Gastrocnemius medialis (tissue), 4 donors: ENCODE measurements at places on chromosomes 4 and X. TPM values are rescaled to one million over a fixed set of nuclear protein-coding genes. Genes with fewer than 3 reads are reported as not detected.

DNA sequence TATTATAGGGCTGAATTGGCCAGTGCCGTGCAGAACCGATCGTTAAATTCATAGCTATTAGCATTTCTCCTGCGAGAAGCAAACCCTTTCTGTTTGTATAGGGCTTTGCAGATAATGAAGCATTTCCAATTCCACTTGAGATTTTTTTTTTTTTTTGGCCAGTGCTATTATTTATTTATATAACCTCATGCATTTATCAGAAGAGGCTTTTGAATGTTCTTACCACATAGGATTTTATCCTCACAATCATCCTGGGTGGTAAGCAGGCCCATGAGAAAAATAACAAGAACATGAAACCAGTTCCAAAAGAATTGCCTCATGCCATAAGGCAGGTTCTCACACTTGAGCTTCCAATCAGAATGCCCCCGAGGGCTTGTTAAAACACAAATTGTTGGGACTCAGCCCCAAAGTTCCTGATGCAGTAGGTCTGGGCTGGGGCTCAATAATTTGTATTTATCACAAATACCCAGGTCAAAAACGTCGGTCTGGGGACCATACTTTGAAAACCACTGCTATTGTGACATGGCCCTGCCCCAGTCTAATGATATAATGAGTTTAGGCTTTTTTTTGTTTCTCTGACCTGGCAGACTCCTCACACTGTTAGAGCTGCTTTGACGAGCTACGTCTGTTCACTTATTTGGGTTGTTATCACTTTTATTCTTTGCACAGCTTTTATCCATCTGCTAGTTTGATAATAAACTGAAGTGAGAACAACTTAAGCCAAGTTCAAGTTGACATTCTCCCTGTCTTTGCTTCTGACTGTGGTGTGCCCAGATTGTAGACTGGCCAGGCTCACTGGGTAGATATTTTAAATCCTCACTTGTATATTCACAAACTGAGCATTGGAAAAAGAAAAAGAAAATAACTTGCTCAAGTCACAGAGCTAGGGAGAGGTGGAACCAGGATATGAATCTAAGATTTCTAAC is 20.1 kb downstream of the SUPT20HL1 start:
- no peak for DNase-seq
- H3K27me3 ChIP-seq, result peaks cover 2% of the 10 kb centered on the region
- no peak overlapping the region for H3K27ac ChIP-seq
- no peaks in the 10 kb centered on the region for H3K36me3 ChIP-seq
- H3K4me3 ChIP-seq, result no peak overlapping the region

- H3K36me3 ChIP-seq, result no peaks in the 10 kb centered on the region
- no peak overlapping the region for H3K4me3 ChIP-seq
- no peak overlapping the region for H3K27ac ChIP-seq
- DNase-seq, result no peak
- no peaks in the 10 kb centered on the region for H3K27me3 ChIP-seq
- H3K4me1 ChIP-seq, result no peaks in the 10 kb centered on the region
Measured at GRCh38 chr4:182010876-182011275, 232.3 kb upstream of the TENM3 start.

DNA sequence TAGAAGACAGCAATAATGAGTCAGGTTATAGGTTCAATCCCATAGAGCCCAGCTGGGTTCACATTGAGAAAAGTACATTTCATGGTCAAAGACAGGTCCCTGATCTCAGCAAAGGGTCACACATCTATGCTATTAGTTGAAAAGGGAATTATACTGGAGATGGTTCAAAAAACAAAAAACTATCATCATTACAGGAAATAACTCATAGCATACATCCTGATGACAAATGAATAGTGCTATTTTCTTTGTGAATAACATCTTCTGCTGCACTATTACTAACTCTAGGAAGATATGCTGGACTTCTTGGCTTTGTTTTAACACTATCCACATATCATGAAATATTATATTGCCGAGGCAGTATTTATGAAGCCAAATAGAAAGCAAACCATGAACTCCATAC is 202.5 kb upstream of the MAB21L2 start:
- no peaks in the 10 kb centered on the region for H3K4me1 ChIP-seq
- H3K27me3 ChIP-seq, result no peaks in the 10 kb centered on the region
- no peak overlapping the region for H3K27ac ChIP-seq
- H3K36me3 ChIP-seq, result no peaks in the 10 kb centered on the region

- DNase-seq, result peak; percentile 43
- H3K27ac ChIP-seq, result no peak overlapping the region
- H3K4me1 ChIP-seq, result peaks cover 15% of the 10 kb centered on the region
- H3K36me3 ChIP-seq, result no peaks in the 10 kb centered on the region
- peak overlapping the region; percentile 68 for H3K4me3 ChIP-seq
Measured at GRCh38 chr4:2041239-2042130, 17.6 kb upstream of the NAT8L start.

GRCh38 chrX:45719751-45720501 is 519.2 kb upstream of the DIPK2B start:
- H3K4me3 ChIP-seq, result no peak overlapping the region
- no peaks in the 10 kb centered on the region for H3K4me1 ChIP-seq
- H3K27ac ChIP-seq, result no peak overlapping the region
- no peak for DNase-seq
- H3K27me3 ChIP-seq, result no peaks in the 10 kb centered on the region

- no peak overlapping the region for H3K4me3 ChIP-seq
- no peaks in the 10 kb centered on the region for H3K27me3 ChIP-seq
- H3K36me3 ChIP-seq, result no peaks in the 10 kb centered on the region
- H3K27ac ChIP-seq, result no peak overlapping the region
- no peak for DNase-seq
- no peaks in the 10 kb centered on the region for H3K4me1 ChIP-seq
Measured at GRCh38 chrX:47748576-47748975, 88.1 kb upstream of the ZNF81 start.

- H3K4me1 ChIP-seq, result peaks cover 13% of the 10 kb centered on the region
- H3K27me3 ChIP-seq, result peaks cover 77% of the 10 kb centered on the region
- no peak for DNase-seq
- peak overlapping the region; percentile 41 for H3K4me3 ChIP-seq
Measured at GRCh38 chrX:25017667-25018247, 2.0 kb upstream of the ARX start.

DNA sequence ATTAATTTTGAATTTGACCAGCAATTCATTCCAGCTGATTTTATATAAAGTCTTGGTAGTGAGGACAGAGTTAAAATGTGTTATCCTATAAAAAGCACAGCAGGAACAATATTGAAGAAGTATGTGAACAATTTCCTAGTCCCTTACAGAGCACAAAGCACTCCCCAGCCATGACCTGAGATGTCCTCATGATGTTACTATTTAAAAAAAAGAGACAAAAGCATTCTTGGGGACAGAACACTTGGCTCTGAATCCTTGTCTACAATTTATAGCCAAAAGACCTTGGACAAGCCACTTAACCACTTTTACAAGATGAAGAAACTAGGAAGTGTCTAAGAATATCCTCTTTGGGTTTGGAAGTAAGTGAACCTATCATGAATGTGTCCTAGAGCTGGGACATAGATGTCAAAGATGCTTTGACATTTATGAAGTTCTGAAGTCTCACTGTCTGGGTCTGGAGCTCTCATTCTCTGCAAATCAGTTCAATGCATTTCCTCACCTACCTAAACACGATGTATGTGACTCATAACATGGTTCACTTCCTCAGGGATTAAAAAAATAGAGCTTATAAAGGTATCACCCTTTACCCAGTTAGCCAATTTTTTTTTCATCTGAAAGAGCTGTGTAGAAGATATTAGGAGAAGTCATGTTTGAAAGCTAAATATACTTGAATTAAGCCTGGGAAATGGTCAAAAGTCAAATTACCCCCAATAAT is 61.4 kb downstream of the IGFBP7 start:
- H3K27ac ChIP-seq, result peak overlapping the region; percentile 24
- no peaks in the 10 kb centered on the region for H3K36me3 ChIP-seq
- DNase-seq, result no peak
- peaks cover 34% of the 10 kb centered on the region for H3K4me1 ChIP-seq
- H3K27me3 ChIP-seq, result no peaks in the 10 kb centered on the region

DNA sequence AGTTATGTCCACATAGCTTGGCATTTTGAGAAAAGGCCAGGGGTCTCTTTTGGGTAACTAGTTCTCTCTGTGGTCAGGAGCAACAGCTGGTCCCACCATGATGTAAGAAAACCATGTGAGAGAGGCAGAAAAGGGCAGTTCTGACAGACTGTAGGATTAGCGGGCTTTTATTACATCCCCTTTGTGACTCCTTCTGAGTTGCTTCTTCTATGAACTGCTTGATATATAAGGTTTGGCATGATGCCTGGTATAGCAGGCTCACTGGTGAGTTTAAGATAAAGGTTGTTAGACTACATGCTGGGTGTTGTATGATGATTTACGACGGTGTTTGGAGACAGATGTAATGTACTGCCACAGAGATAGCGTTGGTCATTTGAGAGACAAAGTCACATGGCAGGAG is 2308.1 kb upstream of the AGA start:
- H3K27ac ChIP-seq, result no peak overlapping the region
- no peaks in the 10 kb centered on the region for H3K27me3 ChIP-seq
- no peaks in the 10 kb centered on the region for H3K4me1 ChIP-seq
- no peak for DNase-seq
- no peak overlapping the region for H3K4me3 ChIP-seq

- no peak overlapping the region for H3K27ac ChIP-seq
- no peak for DNase-seq
- no peaks in the 10 kb centered on the region for H3K27me3 ChIP-seq
- no peaks in the 10 kb centered on the region for H3K36me3 ChIP-seq
Measured at GRCh38 chr4:150681063-150681462, 99.1 kb downstream of the MAB21L2 start.

GRCh38 chr4:155787113-155787710 is 28.4 kb downstream of the GUCY1B1 start:
- no peaks in the 10 kb centered on the region for H3K36me3 ChIP-seq
- H3K4me3 ChIP-seq, result no peak overlapping the region
- no peaks in the 10 kb centered on the region for H3K4me1 ChIP-seq
- H3K27me3 ChIP-seq, result no peaks in the 10 kb centered on the region
- H3K27ac ChIP-seq, result no peak overlapping the region

DNA sequence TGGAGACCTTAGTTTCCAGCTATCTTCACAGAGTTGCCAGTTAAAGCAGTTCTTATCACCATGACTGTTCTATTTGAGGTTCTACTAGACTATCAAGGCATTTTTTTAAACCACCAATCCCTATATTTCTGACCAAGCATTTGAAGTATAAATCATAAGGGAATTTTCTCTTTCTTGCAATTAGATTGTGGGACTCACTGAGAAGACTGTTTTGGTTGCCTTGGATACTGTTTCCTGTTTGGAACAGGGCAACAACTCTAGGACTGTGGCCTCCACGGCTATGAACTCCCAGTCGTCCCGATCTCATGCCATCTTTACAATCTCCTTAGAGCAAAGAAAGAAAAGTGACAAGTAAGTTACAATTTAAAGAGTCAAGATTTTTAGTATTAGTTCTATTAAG is 11.8 kb downstream of the KIF4A start:
- no peaks in the 10 kb centered on the region for H3K27me3 ChIP-seq
- H3K4me1 ChIP-seq, result no peaks in the 10 kb centered on the region
- no peak for DNase-seq
- no peak overlapping the region for H3K4me3 ChIP-seq
- no peak overlapping the region for H3K27ac ChIP-seq
- no peaks in the 10 kb centered on the region for H3K36me3 ChIP-seq

GRCh38 chr4:86657382-86657781 is 63.3 kb downstream of the PTPN13 start:
- no peak for DNase-seq
- H3K27ac ChIP-seq, result no peak overlapping the region

- DNase-seq, result no peak
- H3K4me3 ChIP-seq, result no peak overlapping the region
- no peaks in the 10 kb centered on the region for H3K36me3 ChIP-seq
- H3K27me3 ChIP-seq, result no peaks in the 10 kb centered on the region
- no peaks in the 10 kb centered on the region for H3K4me1 ChIP-seq
Measured at GRCh38 chr4:59608466-59608865, 1591.7 kb upstream of the ADGRL3 start.

- H3K27me3 ChIP-seq, result no peaks in the 10 kb centered on the region
- H3K4me1 ChIP-seq, result no peaks in the 10 kb centered on the region
- H3K27ac ChIP-seq, result no peak overlapping the region
- DNase-seq, result no peak
Measured at GRCh38 chr4:187393531-187394344, 601.8 kb upstream of the ZFP42 start.

GRCh38 chrX:1835056-1835455 is 220.2 kb downstream of the ASMT start:
- no peak overlapping the region for H3K4me3 ChIP-seq
- no peaks in the 10 kb centered on the region for H3K36me3 ChIP-seq
- DNase-seq, result no peak
- no peak overlapping the region for H3K27ac ChIP-seq
- H3K4me1 ChIP-seq, result no peaks in the 10 kb centered on the region
- H3K27me3 ChIP-seq, result no peaks in the 10 kb centered on the region

DNA sequence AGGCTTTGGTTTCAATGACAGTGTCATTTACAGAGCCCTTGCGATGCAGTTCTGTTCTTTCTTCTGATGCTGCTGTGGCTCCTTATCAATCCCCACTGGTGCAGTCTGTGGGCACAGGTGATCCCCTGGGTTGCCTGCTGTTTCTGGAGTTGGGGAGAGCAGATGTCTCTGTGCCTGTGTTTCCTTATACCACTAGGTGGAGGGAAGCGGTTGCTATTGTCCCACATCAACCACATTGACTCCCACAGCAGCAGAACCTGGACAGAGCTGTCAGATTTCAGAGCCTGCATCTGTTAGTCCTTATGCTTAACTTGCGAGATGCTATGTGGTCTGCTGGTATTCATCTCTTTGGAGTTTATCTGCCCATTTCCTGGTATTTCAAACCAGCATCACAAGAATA is 57.7 kb downstream of the NEIL3 start:
- H3K36me3 ChIP-seq, result no peaks in the 10 kb centered on the region
- no peak overlapping the region for H3K4me3 ChIP-seq

DNA sequence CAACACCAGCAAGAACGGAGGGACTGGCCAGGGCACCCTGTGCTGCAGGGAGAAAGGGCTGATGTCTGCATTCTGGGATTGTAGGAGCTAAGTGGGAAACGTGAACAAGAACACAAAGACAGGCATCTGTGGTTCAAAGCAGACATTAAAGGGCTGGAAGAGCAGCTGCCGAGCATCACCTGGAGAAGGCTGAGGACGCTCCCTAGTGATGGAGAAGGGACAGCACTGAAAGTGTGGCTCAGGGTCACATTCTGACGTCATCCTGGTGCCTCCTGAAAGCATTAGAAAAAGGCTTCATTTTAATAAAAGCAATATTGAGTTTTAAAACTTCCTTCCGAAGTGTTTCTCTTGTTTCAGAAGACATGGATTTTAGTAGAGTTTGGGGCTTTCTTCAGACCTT is 62.3 kb downstream of the CLDN22 start:
- H3K4me1 ChIP-seq, result no peaks in the 10 kb centered on the region
- DNase-seq, result no peak
- H3K27ac ChIP-seq, result no peak overlapping the region

TCP11X2 gene
- not detected for total RNA-seq

FREM3 gene
- total RNA-seq, result not detected

SPATA4 gene
- 0.22 TPM for total RNA-seq

PF4V1 gene
- total RNA-seq, result not detected

CXorf65 gene
- not detected for total RNA-seq

CLDN34 gene
- not detected for total RNA-seq

ARAP2 gene
- 0.32 TPM for total RNA-seq

UGT2B17 gene
- not detected for total RNA-seq

ARMCX4 gene
- 0.44 TPM for total RNA-seq

P2RY10 gene
- total RNA-seq, result not detected

NEUROG2 gene
- not detected for total RNA-seq

CASP3 gene
- total RNA-seq, result 23.1 TPM
